ENCODE measurements at places on chromosomes 7 and 10.
A peak's percentile ranks its signal among the peaks of the same experiment; 100 is the strongest.

DNA sequence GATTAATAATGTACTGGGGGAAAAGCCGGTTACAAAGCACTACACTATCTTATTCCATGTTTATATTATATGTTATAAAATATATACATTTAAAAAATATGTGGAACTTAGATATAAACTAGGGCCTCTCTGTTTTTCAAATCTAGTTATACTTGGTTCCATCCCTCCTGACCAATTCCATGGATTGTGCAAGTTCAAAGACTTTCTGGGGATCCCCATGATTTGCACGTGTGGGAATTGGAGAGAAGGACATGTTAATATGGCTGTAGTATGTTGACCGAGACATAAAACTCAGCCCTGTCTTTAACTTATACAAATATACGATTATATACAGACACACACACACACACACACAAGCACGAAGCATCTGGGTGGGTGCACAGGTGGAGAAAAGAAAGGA, 18.8 kb upstream of the ECHDC3 start:
- no peak for DNase-seq

DNA sequence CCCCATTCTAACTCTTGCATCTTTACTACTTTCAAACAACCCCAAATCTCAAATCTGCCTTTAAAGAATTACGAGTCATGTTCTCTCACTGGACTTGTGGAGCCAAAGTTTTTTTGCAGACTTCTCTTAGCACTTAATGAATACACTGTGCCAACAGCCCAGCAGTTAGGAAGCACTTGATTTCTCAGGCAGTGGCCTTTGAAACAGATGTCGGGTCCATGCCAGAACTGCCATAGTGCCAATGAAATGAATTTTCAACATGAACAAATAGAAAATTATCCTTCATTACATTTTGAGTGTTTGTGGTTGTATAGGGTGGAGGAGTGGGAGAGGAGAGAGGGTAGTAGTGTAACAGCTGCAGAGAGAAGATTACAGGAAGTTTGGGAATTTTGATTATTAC, 5.9 kb downstream of the BORCS7 start:
- DNase-seq = no peak

- DNase-seq = no peak
Measured at GRCh38 chr10:30045961-30046360, 13.4 kb downstream of the JCAD start.

GRCh38 chr10:84355106-84355505, 26.7 kb downstream of the CCSER2 start:
- DNase-seq = no peak

GRCh38 chr10:91105269-91105668, 115.2 kb upstream of the PCGF5 start:
- no peak for DNase-seq

GRCh38 chr10:15868006-15868405, 7.7 kb upstream of the MINDY3 start:
- DNase-seq = no peak

DNA sequence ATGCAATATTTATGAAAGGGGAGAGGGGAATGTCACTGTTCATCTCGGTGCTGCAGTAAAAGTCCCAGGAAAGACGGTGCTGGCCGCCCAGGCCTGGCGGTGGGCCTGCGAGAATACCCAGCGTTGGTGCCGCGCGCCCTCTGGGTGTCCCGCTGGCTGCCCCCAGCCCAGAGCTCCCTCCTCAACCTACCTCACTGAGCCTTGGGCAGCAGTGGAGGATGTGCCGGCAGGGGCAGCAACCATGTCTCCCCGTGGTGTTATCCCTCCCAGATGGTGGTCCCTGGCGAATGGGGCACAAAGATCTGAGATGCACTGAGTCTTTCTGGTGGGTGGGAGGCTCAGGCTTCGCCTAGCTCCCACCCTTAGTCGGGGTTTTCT, 9.5 kb upstream of the TLX1 start:
- DNase-seq = no peak

GRCh38 chr10:35006836-35007235, 83.3 kb downstream of the CUL2 start:
- DNase-seq = peak; percentile 40

GRCh38 chr7:128115821-128116723, 84.8 kb upstream of the LRRC4 start:
- no peak for DNase-seq

- DNase-seq = no peak
Measured at GRCh38 chr10:91062091-91062490, 141.2 kb upstream of the ANKRD1 start.

DNA sequence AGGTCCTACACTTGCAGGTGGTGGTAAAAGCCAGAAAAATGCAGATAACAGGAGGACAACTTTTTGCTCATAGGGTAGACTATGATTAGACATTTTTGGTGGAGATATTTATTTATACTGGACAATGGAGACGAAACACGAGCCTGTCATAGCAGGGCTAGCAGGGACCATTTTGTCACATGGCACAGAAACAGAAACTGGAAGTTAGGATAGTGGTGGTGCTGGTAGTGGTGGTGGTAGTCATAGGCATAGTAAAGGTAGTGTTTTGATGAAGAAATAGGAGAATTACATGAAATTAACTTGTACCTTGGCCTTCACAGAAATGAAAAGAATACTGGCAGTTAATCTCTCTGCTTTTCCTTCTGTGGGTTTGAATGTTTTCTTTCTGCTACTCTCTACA, 8.8 kb upstream of the MGAM start:
- no peak for DNase-seq

DNA sequence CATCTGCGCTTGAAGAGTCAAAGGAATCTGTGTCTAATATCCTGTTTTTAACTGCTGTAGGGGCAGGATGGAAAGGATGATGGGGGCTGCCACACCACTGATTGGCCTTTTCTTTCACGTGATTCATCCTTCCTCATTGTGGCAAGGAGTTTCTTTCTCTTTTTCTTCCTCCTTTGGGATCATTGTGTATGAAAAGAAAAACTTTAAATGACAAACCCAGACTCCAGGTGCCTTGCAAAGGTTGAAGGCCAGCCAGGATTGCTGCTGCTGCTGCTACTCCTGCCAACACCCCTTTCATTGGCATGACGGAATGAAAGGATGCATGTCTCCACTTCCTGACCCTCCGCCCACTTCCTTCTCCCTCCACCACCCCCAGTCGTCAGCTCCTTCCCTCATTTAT, 6.5 kb upstream of the OIT3 start:
- no peak for DNase-seq

GRCh38 chr10:78236416-78237015, 202.9 kb downstream of the RPS24 start:
- DNase-seq = no peak

- no peak for DNase-seq
Measured at GRCh38 chr10:120553911-120554310, 96.9 kb downstream of the PLPP4 start.

- no peak for DNase-seq
Measured at GRCh38 chr7:12531784-12532183, 38.7 kb upstream of the SCIN start.

- DNase-seq = peak; percentile 100
Measured at GRCh38 chr10:110918643-110919348, at the start of gene BBIP1. TSS of gene BBIP1 (minus strand) at chr10:110919180. CDS start at chr10:110918157, 1,023 bp downstream.

- DNase-seq = no peak
Measured at GRCh38 chr7:44093102-44093641, 10.8 kb upstream of the POLM start.

Data from fibroblast of skin of abdomen (primary cell).